ENCODE measurements at places on chromosomes 6 and 20. TPM values are rescaled to one million over a fixed set of nuclear protein-coding genes. Genes with fewer than 3 reads are reported as not detected.

FGD2 gene
- total RNA-seq = 20.4 TPM

CGA gene
- total RNA-seq = not detected

SMIM29 gene
- 22.3 TPM for total RNA-seq

SLC22A7 gene
- total RNA-seq = not detected

DNA sequence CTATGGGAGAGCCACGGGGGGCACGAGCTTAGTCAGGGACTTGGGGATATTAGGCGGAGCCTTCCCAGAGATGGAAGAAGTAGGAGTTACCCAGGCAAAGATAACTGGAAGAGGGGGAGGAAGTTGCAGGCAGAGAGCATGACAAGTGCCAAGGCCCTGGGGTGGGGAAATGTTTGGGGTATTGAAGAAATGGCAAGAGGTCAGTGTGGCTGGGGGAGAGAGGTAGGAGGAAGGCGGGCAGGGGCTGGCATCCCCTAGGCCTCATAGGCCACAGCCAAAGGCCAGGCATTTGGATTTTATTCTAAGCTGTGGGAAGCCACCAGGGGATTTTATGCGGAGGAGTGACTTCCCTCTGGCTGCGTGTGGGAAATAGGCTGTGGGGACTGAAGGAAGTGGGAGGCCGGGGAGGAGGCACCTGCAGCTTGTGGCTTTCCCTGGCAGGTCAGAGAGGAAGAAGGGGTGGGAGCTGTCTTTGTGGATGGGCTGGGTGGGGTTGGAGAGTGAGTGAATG lies 22.7 kb downstream of the SNAI1 start:
- no peak for DNase-seq
- no peaks in the 10 kb centered on the region for H3K36me3 ChIP-seq
- H3K27ac ChIP-seq = no peak overlapping the region
- peaks cover 4% of the 10 kb centered on the region for H3K4me1 ChIP-seq
- H3K4me3 ChIP-seq = no peak overlapping the region

DNA sequence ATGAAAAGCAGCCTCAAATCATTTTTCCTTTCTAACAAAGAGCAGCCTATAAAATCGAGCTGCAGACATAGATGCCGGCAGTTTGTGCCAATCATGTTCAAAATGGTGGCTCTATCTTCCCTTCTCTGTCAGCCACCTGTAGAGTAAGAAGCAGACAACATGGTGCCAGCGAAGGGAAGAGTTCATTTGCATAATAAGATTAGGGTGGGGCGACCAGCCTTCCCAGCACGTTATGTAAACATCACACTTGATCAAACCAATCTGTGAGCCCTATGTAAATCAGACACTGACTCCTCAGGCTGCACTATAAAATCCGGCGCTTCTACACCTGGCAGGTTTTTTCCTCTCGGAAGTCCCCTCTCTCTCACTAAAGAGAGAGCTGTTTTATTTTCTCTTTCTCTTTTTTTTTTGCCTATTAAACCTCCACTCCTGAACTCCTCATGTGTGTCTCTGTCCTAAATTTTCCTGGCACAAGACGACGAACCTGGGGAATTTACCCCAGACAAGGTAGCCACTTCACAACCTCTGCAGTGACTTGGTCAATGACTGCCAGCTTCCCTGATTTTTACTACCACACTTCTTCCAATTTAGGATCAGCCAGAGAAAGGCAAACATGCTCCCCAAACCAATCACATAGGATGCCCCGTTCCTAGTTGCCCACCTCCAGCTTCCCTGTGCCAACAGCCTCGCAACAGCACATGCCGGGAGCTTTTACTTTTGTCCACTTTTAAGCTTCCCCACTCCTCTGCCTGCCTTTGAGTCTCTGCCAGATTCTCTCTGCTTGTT lies 12.9 kb downstream of the TPMT start:
- H3K4me1 ChIP-seq = no peaks in the 10 kb centered on the region
- DNase-seq = no peak
- H3K4me3 ChIP-seq = no peak overlapping the region
- no peaks in the 10 kb centered on the region for H3K36me3 ChIP-seq
- no peaks in the 10 kb centered on the region for H3K27me3 ChIP-seq
- no peak overlapping the region for H3K27ac ChIP-seq

DNA sequence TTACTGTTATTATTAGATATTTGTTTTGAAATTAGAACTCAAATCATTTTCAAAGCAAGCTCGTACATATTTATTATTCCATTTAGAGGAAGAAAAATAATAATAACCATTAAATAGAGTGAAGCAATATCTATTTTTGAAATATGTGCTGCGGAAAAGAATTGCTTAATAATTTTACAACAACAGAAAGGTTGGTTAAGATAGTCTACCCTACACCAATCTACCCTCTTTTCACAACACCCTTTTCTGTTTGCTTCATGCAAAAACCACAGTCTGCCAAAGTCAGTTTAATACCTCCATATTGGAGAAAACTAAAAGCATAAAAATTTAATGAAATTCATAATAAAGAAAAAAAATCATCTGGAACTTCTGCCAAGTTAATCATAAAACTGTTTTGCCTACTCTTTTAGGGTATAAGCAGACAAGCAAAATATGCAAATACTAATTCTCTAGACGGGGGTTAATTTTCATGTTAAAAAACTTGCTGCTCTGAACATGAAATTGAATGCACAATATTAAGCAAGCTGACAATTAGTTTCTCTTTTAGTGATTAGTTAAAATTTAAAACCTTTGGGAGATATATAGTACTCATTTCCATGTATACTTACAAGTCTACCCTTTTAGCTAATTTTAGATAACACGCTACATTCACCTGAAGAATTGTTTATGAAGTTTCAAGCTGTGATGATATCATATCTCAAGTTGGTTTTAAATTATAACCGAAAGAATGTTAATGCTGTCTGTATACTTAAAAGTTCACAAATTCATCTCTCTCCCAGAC lies 100.2 kb downstream of the AHI1 start:
- DNase-seq = no peak
- no peak overlapping the region for H3K4me3 ChIP-seq
- H3K4me1 ChIP-seq = no peaks in the 10 kb centered on the region
